Right ventricle myocardium superior (tissue), 1 donor: ENCODE measurements at places on chromosomes 6 and 20. TPM values are rescaled to one million over a fixed set of nuclear protein-coding genes. Genes with fewer than 3 reads are reported as not detected.

DNA sequence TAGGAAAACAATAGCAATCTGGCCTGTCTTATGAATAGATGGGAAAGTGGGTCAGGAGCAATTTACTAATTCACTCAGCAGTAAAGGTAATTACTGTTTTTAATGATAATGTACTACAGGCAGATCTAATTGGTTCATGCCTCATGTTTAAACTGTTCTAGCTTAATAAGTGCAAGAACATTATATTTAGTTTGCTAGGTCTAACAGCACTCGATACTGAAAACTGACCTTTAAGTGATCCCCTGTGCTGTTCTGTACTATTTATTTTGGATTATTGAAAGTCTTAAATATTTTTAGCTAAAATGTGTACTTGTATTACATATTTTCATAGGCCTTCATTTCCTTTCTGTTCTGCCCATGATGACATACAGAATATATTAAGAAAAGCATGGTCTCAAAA, 998.0 kb upstream of the GJE1 start:
- DNase-seq = no peak

LINC00237 gene
- not detected for total RNA-seq

FAM210B gene
- 61.3 TPM for total RNA-seq

HNF4A gene
- total RNA-seq = not detected

PTK7 gene
- 1.4 TPM for total RNA-seq

SPTLC3 gene
- total RNA-seq = 5.9 TPM
